ENCODE measurements at places on chromosomes 11 and 22. TPM values are rescaled to one million over a fixed set of nuclear protein-coding genes. Genes with fewer than 3 reads are reported as not detected.

- H3K36me3 ChIP-seq, result no peaks in the 10 kb centered on the region
- no peaks in the 10 kb centered on the region for H3K27me3 ChIP-seq
- no peak for DNase-seq
- H3K27ac ChIP-seq, result no peak overlapping the region
- H3K4me1 ChIP-seq, result peaks cover 23% of the 10 kb centered on the region
Observed at GRCh38 chr11:64356498-64357411, 2.2 kb upstream of the RPS6KA4 start.

DNA sequence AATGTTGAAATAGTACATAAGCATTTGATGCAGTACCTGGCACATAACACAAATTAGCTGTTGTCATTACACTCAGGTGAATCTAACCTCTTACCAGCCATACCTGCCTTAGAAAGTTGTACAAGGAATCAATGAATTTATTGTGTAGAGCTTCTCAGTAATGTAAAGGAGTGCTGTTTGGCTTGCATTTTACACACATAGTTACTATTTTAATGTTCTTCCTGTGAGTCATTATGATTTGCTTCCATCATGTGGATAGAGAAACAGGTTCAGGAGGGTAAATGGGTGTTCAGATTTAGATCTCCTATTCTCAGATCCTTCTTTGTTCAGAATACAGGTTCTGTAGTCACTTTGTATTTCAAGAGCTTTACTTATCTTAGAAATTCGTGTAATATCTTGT is 27.6 kb upstream of the RCE1 start:
- H3K27me3 ChIP-seq, result no peaks in the 10 kb centered on the region
- H3K4me1 ChIP-seq, result no peaks in the 10 kb centered on the region
- no peak overlapping the region for H3K4me3 ChIP-seq
- DNase-seq, result no peak

- no peak overlapping the region for H3K4me3 ChIP-seq
- H3K27me3 ChIP-seq, result no peaks in the 10 kb centered on the region
- DNase-seq, result no peak
- H3K36me3 ChIP-seq, result no peaks in the 10 kb centered on the region
- no peak overlapping the region for H3K27ac ChIP-seq
Observed at GRCh38 chr22:17250380-17251082, 31.3 kb upstream of the ADA2 start.

DNA sequence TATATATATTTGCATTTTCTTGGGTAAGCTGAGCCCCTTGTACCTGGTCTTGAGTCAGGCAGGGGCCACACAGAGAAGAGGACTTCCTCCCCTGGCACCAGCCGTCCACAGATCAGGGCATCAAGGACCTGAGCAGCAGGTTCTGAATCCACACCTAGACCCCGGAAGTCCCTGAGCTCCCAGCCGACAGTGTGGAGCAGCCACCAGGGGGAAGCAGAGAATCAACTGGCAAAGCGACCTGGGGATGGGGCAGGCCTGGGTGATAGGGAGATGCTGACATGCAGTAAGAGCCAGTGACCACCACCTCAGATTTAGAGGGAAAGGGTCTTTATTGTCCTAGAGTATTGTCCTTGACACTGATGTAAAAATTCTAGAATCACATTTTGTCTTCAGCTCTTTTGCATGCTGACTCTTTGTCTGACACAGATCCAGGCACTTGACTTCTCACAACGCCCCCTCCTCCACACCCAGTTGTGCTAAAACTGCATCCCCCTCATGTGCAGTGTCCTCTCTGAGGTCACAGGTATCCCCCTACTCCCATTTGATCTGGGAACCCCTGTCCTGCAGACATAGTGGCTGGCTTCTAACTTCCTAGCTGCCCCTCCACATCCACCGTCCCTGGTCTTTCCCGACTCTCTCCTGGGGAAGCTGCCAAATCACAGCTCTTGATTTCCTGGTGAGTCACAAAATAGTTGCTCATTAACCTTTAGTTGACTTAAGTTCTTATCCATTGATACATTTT is 109.3 kb downstream of the GGTLC2 start:
- H3K36me3 ChIP-seq, result no peaks in the 10 kb centered on the region
- no peak overlapping the region for H3K27ac ChIP-seq
- peak; percentile 82 for DNase-seq
- H3K4me1 ChIP-seq, result no peaks in the 10 kb centered on the region

DNA sequence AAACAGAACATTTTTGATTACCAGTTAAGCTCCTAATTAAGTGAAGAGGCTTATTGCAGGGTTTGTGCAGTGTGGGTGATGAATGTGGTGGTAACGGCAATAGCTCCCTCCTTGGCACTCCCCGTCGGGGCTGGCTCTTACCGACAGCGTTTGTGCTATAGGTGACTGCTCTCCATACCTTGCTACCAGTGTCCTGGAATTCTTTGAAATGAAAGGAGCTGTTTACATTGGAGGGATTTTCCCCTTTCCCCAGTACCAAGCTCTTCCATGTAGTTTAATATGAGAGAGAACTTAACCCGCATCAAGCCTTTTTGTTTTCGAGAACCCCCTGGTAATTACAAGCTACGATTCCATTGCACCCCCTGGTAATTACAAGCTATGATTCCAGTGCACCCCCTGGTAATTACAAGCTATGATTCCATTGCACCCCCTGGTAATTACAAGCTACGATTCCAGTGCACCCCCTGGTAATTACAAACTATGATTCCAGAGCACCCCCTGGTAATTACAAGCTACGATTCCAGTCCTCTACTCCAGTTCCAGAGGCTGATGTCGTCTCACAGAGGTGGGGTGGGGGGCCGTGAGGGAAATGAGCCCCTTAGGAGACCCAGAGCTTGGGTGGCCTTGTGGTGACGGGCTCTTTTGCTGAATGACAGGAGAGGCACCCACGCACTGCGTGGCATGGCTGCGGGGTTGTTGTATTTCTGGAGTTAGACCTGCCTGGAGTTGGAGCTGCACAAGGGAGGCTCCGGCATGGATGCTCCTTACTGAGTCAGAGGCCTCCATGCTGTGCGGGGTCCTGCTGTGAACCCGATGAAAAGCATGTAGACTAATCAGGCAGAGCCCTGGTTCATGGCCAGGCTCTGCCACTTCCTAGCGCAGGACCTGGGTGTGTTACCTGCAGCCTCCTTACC is 205.3 kb downstream of the TBC1D22A start:
- DNase-seq, result no peak
- no peaks in the 10 kb centered on the region for H3K36me3 ChIP-seq
- no peak overlapping the region for H3K4me3 ChIP-seq
- no peaks in the 10 kb centered on the region for H3K27me3 ChIP-seq

GRCh38 chr22:23231471-23232093 is 51.3 kb downstream of the BCR start:
- no peak overlapping the region for H3K4me3 ChIP-seq
- H3K27ac ChIP-seq, result no peak overlapping the region
- H3K4me1 ChIP-seq, result peaks cover 3% of the 10 kb centered on the region

DNA sequence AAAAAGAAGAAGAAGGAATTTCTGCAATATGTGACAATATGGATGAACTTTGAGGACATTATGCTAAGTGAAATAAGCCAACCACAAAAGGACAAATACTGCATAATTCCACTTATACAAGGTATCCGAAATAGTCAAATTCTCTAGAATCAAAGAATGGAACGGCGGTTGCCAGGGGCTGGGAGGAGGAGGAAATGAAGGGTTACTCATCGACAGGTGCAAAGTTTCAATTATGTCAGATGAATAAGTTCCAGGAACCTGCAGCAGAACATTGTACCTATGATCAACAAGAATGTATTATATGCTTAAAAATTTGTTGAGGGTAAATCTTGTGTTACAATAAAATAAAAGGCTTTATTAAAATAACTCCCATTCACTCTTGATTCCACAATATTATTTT is 49.0 kb downstream of the SC5D start:
- H3K4me3 ChIP-seq, result no peak overlapping the region
- no peaks in the 10 kb centered on the region for H3K36me3 ChIP-seq
- H3K27ac ChIP-seq, result peak overlapping the region; percentile 23
- no peaks in the 10 kb centered on the region for H3K4me1 ChIP-seq
- no peaks in the 10 kb centered on the region for H3K27me3 ChIP-seq

- no peak overlapping the region for H3K4me3 ChIP-seq
- H3K4me1 ChIP-seq, result peaks cover 7% of the 10 kb centered on the region
- H3K36me3 ChIP-seq, result peaks cover 7% of the 10 kb centered on the region
- no peak for DNase-seq
- H3K27me3 ChIP-seq, result no peaks in the 10 kb centered on the region
Observed at GRCh38 chr11:12243911-12244550, 133.3 kb upstream of the PARVA start.

GRCh38 chr11:62747475-62748160 is 6.3 kb downstream of the ZBTB3 start:
- no peaks in the 10 kb centered on the region for H3K36me3 ChIP-seq
- H3K27me3 ChIP-seq, result no peaks in the 10 kb centered on the region
- H3K4me3 ChIP-seq, result no peak overlapping the region

The TRIM49 gene
- total RNA-seq, result not detected

The TMA7B gene
- not detected for total RNA-seq

The PYGM gene
- 2.7 TPM for total RNA-seq

The ADM gene
- total RNA-seq, result 33.0 TPM

All from colonic mucosa (tissue), 4 donors.